ENCODE measurements at places on chromosomes 4 and X. TPM values are rescaled to one million over a fixed set of nuclear protein-coding genes. Genes with fewer than 3 reads are reported as not detected.

GRCh38 chr4:70902577-70903290 is 565 bp downstream of the MOB1B start:
- DNase-seq, result no peak

GRCh38 chrX:30228526-30228925 is 1.9 kb upstream of the MAGEB3 start:
- DNase-seq, result no peak

DNA sequence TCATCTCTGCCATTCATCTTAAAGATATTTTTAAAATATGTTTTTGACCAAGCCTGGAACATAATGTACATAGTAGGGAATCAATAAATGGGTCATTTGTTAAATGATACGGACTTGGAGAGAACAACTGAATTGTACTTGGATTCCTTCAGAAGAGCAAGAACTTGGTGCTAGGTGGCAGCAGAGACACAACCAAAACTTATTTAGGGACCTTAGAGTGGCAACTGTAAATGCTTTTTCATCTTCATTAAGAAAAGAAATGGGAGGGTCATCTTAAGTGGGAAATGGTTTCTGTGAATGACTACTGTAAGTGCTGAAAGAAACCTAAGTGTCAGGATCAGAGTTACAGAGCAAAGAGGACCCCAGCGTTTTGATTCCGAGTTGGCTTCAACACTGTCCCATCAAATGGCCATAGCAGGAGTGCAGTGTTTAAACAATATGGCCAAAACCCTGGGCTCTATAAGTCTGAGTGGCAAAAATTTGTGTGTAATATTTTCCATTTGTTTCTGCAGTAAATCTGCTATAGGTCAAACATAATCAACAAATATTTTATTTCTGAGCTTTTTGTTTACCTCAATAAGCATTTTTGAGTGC is 213.6 kb downstream of the PALLD start:
- no peak for DNase-seq

GRCh38 chr4:93144644-93145043 is 683.9 kb upstream of the ATOH1 start:
- no peak for DNase-seq

DNA sequence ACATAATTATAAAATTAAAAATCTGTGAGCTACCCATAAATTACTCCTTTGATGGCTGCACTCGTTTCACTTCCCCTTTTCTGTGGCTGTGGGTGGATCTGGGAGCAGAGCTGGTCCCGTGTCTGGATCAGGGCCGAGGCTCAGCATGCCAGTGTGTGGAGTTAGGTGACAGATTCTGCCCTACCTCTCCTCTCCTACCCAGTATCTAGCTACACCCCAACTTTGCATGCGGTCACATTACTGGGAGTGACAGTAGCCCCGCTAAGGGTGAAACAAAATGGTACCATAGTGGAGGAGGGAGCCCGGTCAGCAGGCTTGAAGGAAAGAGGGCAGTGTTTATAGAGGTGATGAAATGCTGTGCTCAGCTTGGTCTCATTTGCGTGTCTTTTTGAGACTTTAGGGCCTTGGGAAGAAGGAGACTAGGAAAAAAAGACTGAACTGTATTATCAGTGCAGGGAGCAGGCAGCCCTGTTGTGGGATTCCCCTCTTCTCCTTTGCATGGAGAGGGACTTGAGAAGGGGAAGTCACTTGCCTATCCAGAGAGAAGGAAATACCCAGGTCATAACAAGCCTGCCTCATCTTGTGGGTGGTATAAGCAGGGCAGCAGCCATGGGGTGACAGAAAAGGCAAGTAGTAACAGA is 48.4 kb downstream of the ARHGAP10 start:
- no peak for DNase-seq

DNA sequence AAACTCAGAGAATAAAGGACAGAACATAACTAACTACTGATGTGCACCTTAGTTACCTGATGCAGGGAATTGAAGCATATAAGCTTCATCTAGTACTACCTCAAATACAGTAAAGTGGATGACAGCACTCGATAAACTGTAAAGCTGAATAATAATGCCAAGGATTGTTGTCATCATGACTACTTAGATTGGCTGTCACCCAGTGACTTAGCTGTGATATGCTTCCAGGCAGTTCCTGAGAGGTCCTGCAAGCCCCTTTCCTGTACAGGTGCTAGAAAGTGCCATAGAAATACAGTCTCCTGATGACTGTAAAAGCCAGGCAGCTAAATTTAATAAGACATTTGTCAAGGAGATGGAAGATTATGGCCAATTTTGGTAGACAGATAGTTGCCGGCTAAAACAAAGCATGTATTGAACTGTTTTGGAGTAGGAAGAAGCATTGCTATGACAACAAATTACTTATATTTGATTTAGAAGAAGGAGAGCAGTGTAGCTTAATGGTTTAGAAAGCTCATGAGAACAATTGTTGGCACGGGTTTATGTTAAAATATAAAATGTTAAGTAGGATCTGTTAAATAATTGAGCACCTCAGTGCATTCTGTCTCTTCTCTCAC is 29.7 kb downstream of the TMEM164 start:
- no peak for DNase-seq

GRCh38 chr4:60729194-60729593 is 470.9 kb upstream of the ADGRL3 start:
- no peak for DNase-seq

Gene FAAH2
- total RNA-seq, result 0.32 TPM

Gene TCEAL5
- total RNA-seq, result not detected

GRCh38 chrX:38347136-38347535 is 5.3 kb upstream of the OTC start:
- DNase-seq, result no peak

Gene UGT2B15
- total RNA-seq, result 0.26 TPM

DNA sequence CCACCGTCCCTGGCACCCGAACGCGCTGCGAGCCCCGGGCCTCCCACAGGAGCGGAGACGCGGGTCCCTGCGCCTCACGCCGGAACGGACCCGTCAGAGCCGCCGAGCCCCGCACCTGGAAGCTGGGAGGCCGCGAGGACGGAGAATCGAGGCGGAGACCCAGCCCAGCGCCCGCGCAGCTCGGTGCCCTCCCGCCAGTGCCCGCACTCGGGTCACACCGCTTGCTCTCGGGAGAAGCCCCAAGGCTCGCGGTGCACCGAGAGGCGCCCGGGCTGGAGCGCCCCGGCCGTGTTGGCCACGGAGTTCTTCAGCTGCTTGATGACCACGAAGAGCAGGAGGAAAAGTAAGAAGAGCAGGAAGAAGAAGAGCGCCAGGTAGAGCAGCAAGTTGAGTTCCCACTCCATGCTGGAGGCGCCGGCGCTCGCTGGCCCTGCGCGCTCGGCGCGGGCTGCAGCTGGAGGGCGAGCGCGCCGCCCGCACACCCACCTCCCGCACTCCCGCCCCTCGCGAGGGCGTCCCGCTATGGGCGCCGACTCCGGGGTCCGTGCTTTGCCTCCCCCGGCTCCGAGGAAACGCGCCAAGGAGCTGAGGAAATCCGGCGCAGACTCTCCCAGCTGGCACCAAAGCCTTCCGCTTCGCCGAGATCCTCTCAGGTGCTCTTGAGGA is at the start of gene SMIM43:
Gene SMIM43, minus strand, starts transcription at position 463 of the 666 bp plus-strand sequence. Its CDS starts 59 bp downstream, at position 404.
- DNase-seq, result no peak

- no peak for DNase-seq
Observed at GRCh38 chr4:2341911-2342652, 76.4 kb downstream of the ZFYVE28 start.

Gene SHROOM2
- 0.11 TPM for total RNA-seq

Gene ZFYVE28
- total RNA-seq, result 6.5 TPM

Gene ZNF732
- not detected for total RNA-seq

GRCh38 chr4:153215921-153216320 is 11.7 kb downstream of the TRIM2 start:
- DNase-seq, result no peak

DNA sequence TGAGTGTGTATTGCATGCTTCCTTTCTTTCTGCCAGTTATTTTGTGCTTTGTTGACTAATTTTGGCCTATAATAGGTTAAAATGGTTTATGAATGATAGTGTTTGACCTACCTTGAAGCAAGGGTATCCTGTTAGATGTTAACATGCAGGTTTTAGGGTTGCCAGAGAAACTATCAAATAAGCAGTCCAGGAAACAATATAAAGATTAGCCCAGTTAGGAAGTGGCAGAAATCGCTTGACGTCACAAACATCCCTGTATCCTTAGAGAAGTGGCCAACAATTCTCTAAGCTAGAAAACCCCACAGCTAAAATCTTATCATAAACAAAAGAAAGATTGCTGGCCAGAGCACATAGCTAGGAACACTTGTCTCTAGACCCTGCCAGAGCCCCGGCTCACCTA is 3.8 kb downstream of the NAP1L5 start:
- no peak for DNase-seq

- DNase-seq, result no peak
Observed at GRCh38 chr4:53682908-53683307, 91.6 kb upstream of the LNX1 start.

- DNase-seq, result no peak
Observed at GRCh38 chrX:124256216-124256615, 76.2 kb upstream of the TEX13D start.

Gene CAPN6
- total RNA-seq, result 2.6 TPM

- no peak for DNase-seq
Observed at GRCh38 chr4:122346503-122346902, 32.3 kb upstream of the ADAD1 start.

DNA sequence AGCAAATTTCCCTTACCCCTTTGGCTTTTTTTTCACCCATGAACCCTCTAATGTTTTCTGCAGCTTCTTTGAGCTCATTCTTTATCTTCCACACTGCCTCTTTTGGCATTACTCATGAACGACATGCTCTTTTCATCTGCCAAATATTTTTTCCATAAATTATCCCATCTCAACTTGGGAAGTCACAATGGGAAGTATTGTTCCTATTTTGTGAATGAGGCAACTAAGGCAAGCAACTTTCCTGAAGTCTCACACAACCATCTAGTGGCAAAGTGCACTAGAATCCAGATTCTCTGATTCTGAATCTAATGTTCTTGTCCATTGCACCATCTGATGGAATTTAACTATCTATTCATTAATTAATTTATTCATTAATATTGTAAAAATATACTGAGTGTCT is 625 bp downstream of the RTL9 start:
- no peak for DNase-seq

Gene ANKRD50
- total RNA-seq, result 2.9 TPM

DNA sequence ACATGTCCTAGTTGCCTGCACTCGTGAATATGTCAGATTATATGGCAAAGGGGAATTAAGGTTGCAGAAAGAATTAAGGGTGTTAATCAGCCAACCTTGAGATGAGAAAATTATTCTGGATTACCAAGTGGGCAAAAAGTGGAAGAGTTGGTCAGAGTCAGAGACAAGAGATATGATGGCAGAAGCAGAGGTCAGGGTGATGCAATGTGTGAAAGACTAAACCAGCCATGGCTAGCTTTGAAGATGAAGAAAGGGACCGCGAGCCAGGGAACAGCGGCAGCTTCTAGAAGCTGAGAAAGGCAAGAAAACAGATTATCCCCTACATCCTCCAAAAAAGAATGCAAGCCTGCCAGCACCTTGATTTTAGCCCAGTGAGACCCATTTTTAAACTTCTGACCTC is 385.6 kb downstream of the HNRNPD start:
- no peak for DNase-seq

Gene MGAT4D
- total RNA-seq, result not detected

DNA sequence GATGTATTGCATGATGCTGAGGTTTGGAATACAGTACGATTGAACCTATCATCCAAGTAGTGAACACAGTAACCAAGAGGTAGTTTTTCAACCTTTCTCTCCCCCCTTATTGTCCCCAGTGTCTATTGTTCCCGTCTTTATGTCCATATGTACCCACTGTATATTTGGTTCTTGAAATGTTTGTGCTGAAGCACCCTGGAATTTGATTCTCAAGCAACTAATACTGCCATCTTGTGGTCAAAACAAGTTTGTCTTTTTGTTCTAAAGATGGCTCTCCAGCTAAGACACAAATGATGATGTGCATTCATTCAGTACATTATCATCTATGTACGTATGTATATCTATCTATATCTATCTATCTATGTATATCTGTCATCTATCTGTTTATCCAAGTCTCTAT is 33.5 kb upstream of the DCX start:
- no peak for DNase-seq
